T-helper 17 cell (primary cell): ENCODE measurements at places on chromosomes 6 and 20.

- no peak for DNase-seq
Measured at GRCh38 chr20:45229264-45230056, 8.3 kb downstream of the SEMG2 start.

DNA sequence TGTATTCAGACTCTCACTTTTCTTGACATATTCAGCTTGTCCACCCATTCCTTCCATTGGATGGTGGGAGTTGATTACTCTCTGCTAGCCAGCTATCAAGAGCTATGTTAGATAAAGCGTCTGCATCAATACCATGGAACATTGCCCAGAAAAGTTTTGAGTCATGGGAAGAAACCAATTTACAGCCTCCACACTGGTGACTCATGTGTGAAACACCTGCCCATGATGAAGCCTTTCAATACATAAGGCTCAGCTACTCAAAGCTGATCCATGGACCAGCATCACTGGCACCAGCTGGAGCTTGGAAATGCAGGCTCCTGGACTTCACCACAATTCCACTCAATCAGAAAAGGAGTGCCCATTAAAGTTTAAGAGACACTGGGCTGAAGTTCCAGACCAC, 16.1 kb downstream of the PLA2G7 start:
- DNase-seq = no peak

- DNase-seq = peak; percentile 27
Measured at GRCh38 chr20:3045042-3045815, 623 bp upstream of the MRPS26 start.

GRCh38 chr20:63635431-63636141, 8.7 kb upstream of the GMEB2 start:
- peak; percentile 30 for DNase-seq

DNA sequence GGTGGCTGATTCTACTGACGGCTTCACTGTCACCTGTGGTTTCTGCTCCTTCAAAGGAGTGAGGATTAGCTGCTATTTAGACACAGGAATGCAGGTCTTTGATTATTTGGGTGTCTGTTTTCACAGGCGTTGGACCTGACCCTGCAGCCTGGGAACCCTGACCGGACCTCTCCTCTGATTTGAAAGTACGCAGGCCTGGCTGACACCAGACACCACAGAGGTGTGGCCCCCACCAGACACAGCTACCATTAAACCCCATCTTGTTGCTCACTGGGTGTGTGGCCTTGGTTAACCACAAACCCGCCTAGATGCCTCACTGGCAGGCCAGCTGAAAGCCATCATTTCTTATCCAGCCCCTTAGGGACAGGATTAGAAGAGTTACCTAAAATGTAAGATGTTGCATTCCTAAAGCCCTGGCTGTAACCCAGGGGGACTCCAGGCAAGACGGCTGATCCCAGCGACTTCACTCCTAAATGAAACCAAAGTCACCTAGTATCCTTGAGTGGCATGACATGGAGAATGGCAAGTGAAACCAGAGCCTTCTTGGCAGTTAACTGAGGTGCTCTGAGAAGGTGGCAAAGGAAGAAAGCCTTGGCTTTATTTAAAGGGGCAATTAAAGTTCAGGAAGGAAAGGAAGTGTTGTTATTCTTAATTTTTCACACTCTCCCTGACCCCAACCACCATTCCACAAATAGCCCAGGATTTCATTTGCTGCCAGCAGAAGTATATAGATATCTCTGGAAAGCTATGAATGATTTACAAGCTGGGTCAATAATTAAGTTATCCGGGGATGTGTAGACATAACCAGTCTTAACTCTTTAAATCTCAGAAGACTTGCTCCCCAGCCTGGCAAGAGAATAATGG, 169.9 kb downstream of the QRSL1 start:
- no peak for DNase-seq

- DNase-seq = no peak
Measured at GRCh38 chr20:52434041-52434425, 242.5 kb upstream of the ZFP64 start.

DNA sequence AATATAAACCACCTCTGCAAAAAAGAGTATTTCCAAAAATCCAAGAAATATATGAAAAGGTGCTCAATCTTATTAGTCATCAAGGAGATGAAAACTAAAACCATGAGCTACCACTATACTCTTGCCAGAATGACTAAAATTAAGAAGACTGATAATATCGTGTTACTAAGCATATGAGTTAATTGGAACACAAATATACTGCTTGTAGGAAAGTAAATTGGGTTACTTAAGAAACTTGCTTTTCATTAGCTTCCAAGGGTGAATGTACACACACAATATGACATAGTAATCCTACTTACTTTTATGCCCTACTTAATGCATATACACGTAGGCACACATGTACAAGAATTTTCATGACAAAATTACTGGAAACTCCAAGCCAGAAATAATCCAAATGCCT, 3.4 kb downstream of the THEMIS start:
- DNase-seq = no peak

DNA sequence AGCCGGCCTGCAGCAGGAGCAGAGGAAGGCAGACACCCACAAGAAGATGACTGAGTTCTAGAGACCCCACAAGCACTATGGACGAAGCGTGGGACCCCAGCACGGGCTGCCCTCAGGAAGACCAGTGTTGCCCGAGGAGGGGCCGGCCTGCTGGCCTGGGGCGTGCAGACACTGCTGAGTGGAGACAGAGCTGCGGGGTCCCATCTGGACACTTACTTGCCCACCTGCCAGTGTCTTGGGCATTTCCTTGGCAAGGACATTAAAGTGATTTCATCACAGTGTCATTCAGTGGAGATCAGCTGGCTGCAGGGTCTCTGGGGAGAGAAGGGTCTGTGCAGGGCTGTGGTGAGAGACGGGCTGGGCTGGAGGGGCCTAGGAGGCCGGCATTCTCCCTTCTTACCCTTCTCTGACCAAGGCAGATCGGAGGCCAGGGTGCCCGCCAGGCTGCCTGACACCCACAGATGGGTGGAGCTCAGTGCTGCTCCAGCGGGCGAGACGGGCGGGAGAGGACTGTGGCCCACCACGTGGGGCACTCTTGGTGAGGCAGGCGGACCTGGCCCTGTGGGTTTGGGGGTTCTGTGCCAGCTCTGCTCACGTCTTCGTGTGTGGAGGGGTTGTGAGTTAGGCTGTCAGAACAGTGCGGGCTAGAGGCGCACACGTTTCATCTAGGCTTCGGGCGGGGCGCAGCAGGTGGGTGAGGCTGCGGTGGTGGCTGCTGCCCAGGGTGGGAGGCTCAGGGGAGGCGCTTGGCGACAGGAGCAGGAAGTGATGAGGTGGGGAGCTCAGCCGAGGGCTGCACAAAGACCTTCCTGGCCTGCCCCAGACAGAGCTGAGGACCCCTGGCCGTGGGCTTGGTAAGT, at the start of gene LIME1:
TSS of gene LIME1 (plus strand) at position 806 of the 860 bp plus-strand sequence. CDS start 886 bp downstream, outside the sequence.
- DNase-seq = peak; percentile 67

DNA sequence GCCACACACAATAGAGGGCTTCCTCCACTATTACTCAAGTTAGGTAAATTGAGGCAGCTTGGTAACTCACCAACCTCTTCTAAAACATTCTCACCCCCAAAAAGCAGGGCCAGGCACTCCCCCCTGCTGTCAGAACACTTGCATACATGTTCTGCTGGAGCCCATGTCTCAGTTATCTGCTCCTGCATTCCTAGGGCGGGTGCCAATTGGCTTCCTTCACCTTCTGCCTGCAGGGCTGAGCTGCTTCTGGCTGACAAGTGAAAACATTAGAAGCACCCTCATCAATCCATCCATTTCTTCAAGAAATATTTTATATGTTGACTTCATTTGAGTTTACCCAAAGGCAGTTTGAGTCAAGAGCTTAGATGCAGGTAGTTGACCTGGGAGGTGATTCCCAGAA, 4.5 kb upstream of the ENTPD6 start:
- DNase-seq = no peak

DNA sequence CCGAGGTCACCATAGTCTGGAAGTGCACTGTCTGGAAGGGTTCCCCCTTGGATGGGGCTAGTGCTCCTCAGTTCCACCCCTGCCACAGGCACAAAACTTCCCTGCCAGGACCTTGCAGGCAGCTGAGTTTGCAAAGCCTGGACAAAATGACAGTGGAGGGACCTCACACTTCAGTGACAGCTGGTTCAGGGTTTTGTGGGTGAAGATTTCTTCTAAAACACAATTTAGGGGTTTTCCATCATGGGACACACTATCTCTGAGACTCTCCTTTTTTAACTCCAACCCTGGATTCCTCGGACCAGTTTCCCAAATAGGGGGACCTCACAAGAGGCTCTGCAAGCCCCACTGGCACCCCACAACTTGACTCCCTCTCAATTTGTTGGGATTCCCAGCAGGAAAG, 33.6 kb upstream of the PREX1 start:
- DNase-seq = no peak

DNA sequence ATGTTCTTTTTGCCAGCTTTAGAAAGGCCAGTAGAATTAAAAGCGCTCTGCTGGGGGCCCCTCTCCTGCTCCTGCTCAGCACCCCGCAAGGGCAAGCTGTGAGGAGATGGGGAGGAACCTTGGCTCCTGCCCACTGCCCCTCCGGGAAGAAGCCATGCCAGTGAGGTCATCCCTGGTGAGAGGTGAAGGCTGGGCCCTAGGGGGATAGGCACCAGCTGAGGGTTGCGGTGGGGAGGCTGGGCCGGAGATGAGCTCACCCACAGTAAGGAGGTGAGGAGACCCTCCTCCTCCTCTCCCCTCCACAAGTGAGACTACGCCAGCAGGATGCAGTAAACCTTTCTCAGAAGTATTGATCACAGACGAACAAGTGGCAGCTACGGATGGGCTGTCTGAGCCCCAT, 32.1 kb downstream of the LRFN2 start:
- DNase-seq = no peak

GRCh38 chr6:34435916-34436315, 10.0 kb upstream of the RPS10 start:
- no peak for DNase-seq

GRCh38 chr6:113622254-113622653, 234.9 kb upstream of the MARCKS start:
- no peak for DNase-seq

GRCh38 chr6:1716396-1716795, 106.7 kb downstream of the FOXC1 start:
- DNase-seq = no peak

DNA sequence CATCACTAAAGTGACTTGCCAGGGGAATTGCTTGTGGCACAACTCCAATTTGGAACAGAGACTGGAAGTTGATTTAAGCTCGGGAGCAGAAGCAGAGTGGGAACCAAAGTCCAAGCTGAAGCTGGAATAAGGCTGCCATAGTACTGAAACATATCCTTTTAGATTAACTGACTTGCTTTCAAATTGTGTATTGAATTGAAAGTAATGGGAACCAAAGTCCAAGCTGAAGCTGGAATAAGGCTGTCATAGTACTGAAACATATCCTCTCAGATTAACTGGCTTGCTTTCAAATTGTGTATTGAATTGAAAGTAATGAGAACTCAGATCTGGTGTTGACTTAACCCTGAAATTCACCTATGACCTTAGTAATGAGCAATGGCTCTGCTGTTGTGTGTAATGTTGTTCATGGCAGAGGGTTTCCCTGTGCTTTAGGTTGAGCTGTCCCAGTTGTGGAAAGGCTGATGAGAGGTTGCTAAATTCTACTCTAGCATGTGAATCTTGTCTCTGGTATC, 40.2 kb downstream of the CENPW start:
- no peak for DNase-seq

DNA sequence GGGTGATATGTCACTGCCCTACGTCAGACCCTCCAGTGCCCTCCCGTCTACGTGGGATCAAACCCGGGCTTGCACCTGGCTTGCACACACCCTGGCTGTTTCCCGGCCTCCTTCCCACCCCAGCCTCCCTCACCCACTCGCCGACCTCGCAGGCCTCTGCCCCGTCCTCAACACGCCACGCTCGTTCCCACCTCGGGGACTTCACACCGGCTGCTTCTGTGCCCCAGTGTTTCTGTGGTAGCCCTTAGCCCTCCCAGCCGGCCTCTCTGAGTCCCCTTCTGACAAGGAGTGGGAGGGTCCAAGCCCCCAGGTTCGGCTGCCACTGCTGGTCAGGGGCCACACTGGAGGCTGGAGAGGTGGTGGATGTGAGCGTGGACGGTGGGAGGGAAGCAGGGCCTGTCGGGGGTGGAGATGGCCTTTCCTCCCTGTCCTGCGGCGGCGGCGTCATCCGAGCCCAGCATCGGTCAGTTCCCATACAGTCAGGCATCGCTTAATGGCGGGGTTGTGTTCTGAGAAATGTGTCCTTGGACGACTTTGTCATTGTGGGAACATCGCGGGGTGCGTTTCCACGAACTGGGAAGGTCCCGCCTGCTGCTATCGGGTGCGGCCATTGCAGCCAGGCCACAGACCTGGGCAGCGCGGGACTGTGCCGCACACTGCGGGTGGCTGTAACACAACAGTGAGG, 11.4 kb upstream of the KIF25 start:
- no peak for DNase-seq

GRCh38 chr20:57439432-57439831, 48.2 kb downstream of the RBM38 start:
- no peak for DNase-seq

GRCh38 chr20:48230216-48230615, 444.9 kb upstream of the SULF2 start:
- DNase-seq = no peak

- no peak for DNase-seq
Measured at GRCh38 chr20:61798632-61799031, 267.0 kb downstream of the TAF4 start.

GRCh38 chr20:9999645-10000044, 35.1 kb upstream of the ANKEF1 start:
- no peak for DNase-seq

- no peak for DNase-seq
Measured at GRCh38 chr20:32563311-32564272, 21.5 kb downstream of the NOL4L start.

DNA sequence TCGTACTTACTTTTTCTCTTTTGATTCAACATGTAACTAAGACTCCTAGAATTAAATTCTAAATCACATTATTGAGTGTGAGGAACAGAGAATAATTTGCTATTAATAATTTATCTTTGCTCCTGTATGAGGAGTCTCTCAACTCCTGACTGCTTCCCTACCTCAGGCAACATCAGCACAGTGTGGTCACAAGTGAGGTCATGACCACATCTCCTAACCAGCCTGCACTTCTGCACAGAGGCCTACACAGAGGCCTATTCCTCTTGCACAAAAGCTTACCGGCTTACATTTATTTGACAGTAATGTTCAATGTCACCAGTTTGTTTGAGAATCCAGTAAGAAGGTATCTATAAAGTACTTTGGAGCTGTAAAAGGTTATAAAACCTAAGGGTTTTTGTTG, 637.4 kb upstream of the MARCKS start:
- no peak for DNase-seq

- no peak for DNase-seq
Measured at GRCh38 chr6:39958947-39959346, 24.7 kb upstream of the MOCS1 start.

DNA sequence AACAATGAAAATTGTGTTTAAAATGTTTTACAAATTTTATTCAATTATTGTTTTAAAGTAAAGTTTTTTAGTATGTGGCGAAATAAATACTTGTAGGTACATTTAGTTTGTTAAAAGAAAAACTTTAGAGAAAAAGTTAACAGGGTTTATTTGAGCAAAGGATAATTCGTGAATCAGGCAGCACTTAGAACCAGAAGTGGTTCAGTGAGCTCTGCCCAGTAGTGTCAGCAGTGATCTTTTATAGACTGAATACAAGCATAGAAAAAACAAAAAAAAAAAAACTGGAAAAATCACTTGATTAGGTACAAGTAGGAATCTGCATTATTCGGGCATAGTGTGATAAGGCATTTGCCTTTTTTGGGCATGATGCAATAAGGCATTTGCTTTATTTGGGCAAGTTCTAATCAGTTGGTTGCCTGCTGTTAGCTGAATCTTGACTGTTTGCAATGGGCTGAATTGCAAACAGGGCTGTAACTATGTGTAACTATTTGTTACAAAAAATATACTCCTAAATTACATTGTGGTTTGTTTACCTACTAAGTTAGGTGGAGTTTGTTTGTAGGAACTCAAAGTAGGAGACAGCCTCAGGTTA, 122.9 kb upstream of the MMS22L start:
- no peak for DNase-seq
